ENCODE measurements at places on chromosomes 1 and 21. TPM values are rescaled to one million over a fixed set of nuclear protein-coding genes. Genes with fewer than 3 reads are reported as not detected.

S100A14 gene
- total RNA-seq = 4.9 TPM

DNA sequence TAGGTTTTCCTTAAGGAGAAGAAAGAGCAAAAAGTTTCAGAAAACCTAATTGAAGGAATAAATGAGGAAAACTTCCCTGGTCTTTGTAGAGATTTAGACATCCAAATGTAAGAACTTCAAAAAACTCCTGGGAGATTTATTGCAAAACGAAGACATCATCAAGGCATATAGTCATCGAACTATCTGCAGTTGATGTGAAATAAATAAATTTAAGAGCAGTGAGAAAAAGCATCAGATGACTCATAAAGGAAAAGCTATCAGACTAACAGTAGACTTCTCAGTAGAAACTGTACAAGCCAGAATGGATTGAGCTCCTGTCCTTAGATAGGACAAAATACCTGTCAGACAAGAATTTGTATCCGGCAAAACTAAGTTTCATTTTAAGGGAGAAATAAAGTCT is 569.4 kb upstream of the ADAMTS5 start:
- no peak for DNase-seq

GRCh38 chr1:236009191-236009590 is 55.7 kb downstream of the NID1 start:
- no peak for DNase-seq

CCDC27 gene
- total RNA-seq = not detected

DNA sequence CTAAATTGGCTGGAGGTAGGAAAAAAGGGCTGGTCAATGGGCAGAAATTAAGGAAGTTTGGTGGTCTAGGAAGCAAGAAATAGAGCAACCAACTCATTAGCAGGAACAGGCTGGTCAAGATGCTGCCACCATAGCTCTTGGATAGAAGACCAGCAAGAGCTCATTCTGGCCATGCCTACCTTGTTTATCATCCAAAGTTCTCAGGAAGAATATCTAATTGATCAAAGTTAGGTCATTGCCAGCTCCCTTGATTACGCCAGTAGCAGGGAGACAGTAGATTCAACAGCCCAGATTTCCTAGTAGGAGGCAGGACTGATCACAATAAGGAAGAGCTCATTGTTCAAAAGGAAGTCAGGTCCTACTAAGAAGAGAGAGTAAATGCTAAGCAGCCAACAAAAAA is 370.2 kb downstream of the GPATCH2 start:
- no peak for DNase-seq

DNA sequence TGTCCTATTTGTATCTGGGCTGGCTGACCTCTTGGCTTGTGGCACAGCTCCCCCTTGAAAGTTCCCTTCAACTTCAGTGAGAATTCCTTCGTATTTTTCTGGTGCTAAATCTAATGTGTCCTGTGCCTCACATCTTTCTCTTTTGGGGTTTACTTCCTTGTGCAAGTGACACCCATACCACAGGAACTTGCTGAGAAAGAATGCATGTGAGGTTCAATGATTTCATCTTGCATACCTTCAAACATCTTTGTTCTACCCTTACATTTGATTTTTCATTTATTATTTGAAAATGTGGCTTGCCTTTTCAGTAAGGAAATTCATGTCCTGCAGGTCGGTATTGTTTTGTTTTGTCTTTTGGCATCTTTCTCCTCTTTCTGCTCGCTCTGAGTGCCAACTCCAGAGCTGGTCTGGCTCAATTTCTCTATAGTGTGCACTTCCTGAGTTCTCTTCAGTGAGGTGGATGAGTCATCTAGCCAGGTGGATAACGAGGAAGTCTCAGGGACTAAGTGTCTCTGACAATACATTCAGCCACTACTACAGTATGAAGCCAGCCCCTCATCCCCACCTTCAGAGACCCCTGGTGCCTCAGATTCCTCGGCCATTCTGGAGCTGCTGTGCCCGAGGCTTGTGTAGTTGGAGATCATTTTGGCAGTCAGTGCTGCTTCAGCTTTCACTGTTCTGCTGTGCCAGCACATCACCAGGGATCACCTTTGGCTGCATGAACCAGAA is 59.5 kb downstream of the RIPK4 start:
- no peak for DNase-seq

- no peak for DNase-seq
Observed at GRCh38 chr1:164683235-164683634, 124.3 kb downstream of the PBX1 start.

GRCh38 chr1:162040001-162040400 is 16.3 kb upstream of the OLFML2B start:
- no peak for DNase-seq

DNA sequence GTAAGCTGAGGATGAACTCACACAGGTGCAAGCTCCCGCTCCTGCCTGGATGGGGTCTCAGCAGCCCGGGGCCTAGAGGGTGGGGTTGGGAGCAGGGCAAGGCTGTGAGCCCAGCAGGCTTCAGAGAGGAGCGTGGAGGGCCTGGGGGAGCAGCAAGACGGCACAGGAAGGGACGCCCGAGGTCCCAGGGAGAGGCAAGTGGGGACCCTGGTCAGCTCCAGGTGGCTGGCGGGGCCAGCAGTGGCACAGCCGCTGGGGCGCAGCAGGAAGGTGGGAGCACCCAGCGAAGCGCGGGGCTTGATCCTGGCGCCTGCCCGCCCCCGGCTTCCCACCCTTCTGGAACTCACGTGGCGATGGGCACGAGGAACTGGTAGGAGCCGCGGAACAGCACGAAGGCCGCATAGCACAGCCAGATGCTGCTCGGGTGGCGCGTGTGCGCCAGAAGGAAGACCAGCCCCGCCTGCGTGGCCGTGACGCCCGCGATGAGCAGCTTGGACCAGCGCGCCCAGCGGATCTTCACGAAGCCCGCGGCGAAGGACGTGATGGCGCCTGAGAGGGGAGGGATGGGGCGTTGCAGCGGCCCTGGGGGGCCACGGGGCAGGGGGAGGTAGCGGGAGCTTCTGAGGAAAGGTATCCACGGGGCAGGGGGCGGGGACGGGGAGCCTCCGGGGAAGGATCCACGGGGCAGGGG is 11.7 kb downstream of the SLC19A1 start:
- peak; percentile 45 for DNase-seq

- DNase-seq = no peak
Observed at GRCh38 chr1:19078536-19078935, 122.1 kb upstream of the IFFO2 start.

- DNase-seq = no peak
Observed at GRCh38 chr1:201230676-201231075, 40.1 kb downstream of the IGFN1 start.

FMO3 gene
- total RNA-seq = 360 TPM

GRCh38 chr1:219427403-219427802 is 185.5 kb downstream of the ZC3H11B start:
- no peak for DNase-seq

GRCh38 chr1:205588636-205589035 is 43.2 kb downstream of the ELK4 start:
- peak; percentile 44 for DNase-seq

DNA sequence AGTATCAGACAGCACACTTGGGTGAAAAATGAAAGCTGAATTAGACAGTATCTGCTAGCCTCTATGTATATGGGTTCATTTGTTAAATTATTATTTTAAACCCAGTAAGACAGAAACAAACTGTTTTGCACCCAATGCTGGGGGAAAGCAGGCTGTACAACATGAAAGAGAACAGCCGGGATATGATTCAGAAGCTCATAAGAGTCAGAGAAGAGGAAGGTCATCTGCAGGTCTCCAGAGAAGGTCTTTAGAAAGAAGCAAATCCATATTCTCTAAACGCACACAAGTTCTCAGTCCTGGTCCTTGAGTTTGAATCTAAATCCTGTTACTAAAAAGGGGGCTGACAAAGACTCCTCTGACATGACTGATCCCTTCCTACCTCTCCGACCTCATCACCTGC is 155.1 kb downstream of the SIPA1L2 start:
- no peak for DNase-seq

GRCh38 chr21:20698585-20698984 is 299.6 kb upstream of the NCAM2 start:
- DNase-seq = no peak

GRCh38 chr1:94790246-94790645 is 29.9 kb upstream of the SLC44A3 start:
- no peak for DNase-seq

DNA sequence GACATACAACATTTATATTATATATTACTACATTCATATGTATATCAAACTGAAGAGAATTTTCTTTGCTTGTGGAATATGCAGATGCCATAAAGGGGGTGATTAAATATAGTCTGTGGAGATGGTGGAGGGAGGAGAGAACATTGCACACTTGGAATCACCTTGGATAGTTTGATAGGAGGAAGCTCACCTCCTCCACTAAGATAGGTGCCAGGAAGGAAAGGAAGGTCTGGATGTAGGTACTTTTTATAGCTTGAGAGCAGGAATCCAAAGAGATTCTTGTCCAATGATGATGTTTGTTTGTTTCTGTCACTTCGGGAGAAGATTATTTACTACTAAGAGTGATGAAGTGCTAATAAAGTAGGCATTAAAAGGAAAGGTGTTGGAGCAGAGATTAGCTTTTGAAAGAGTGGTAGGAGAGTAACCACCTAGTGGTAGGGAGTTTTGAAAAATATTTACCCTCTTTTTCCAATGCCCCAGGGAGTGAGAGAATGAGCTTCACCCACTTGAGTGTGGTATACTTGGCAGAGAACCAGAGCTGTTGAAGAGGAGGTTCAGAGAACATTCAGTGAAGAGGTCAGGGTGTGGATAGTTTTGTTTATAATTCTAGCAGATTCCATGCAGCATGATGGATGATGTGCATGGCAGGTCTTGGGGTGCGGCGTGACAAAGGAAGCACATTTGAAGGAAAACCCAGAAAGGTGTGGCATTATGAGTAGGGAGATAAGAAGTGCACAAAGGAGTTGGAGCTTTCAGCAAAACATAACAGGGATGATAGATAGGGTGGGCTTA is 145.0 kb downstream of the PATJ start:
- DNase-seq = no peak

FAM72B gene
- total RNA-seq = 0.13 TPM

DNA sequence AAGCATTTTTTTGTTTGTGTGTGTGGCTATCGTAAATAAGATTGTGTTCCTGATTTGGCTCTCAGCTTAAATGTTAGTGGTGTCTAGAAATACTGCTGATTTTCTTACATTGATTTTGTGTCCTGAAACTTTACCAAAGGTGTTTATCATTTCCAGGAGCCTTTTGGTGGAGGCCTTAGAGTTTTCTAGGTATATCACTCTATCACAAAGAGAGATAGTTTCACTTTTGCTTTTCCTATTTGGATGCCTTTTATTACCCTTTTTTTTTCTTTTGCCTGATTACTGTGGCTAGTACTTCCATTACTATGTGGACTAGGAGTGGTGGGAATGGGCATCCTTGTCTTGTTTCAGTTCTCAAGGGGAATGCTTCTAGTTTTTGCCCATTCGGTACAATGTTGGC is 109.6 kb downstream of the S1PR1 start:
- no peak for DNase-seq

GRCh38 chr1:225855503-225856300 is 26.5 kb downstream of the TMEM63A start:
- no peak for DNase-seq

S100A12 gene
- 1.2 TPM for total RNA-seq

TMEM69 gene
- 6.5 TPM for total RNA-seq

DNA sequence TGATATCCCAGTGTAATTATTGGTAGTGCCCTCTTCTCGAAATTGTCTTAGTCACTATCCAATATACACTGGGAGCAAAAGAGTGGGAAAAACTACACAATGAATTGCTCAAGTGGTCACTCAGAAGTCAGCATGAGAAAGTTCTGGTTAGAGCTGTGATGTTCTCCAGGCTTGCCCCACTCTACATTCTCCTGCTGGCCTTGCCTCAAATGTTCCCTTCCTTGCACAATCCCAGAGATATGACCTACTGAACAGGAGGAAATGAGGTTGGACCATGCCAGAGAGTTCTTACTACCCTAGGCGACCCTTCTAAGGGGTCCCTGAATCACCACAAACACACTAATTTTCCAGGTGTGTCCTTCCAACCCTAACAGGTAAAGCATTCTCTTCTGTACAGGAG is 40.8 kb downstream of the GLUL start:
- no peak for DNase-seq

DNA sequence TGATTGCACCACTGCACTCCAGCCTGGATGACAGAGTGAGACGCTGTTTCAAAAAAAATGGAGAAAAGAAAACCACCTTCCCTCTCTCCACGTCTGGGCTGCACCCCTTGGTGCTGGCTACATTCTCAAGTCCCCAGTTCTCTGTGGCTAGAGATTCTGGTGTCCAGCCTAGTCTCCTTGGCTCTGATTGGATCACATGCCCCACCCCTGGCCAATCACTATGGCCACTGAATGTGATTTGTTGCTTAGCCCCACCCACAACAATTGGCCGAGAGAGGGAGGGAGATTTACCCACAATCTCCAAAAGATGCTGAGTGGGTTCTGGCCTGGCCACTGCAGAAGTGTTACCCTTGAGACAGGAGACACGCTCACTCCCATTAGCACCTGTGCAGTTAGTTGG is 39.4 kb downstream of the FHAD1 start:
- DNase-seq = no peak

- no peak for DNase-seq
Observed at GRCh38 chr1:6596351-6596750, 6.3 kb downstream of the KLHL21 start.

DNA sequence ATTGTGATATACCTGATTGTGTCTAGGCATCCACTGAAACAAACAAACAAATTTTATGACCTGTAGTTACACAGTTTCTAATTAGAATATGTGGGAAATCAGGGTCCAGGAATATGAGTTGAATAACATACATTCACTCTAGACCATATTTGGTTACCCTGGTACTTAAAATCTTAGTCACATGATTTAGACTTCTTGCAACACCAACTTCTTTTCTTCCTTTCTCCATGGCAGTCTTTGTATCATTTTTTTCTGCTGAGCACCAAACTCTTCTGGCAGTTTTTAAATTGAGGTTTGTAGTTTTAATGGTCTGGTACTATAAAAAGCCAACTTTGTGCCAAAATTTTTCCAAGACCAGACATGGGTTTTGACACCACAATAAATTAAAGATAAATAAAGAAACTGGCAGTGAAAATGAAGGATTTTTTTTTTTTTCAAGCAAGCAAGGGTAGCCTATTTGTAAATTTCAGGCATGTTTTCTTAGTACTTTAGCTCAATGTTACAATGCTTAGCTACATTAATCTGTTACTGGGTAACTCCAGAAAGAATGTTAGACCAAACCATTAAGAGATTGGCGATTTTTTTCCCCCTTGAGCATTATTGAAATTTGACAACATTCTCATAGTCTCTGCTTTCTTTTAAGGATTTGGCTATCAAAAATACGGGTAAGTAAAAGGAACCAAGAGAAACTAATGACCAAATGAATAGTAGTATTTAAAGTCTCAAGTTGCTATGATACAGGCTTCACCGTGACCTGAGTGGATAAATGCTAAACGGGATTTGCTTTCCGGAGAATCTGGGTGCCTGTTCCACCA is 108.5 kb downstream of the NFIA start:
- DNase-seq = no peak
